Activated CD4-positive, alpha-beta T cell treated with anti-CD3 and anti-CD28 coated beads, Interleukin-2, amount 50 U/mL, for 48 hours (primary cell): ENCODE measurements at places on chromosomes 1 and 21.

DNA sequence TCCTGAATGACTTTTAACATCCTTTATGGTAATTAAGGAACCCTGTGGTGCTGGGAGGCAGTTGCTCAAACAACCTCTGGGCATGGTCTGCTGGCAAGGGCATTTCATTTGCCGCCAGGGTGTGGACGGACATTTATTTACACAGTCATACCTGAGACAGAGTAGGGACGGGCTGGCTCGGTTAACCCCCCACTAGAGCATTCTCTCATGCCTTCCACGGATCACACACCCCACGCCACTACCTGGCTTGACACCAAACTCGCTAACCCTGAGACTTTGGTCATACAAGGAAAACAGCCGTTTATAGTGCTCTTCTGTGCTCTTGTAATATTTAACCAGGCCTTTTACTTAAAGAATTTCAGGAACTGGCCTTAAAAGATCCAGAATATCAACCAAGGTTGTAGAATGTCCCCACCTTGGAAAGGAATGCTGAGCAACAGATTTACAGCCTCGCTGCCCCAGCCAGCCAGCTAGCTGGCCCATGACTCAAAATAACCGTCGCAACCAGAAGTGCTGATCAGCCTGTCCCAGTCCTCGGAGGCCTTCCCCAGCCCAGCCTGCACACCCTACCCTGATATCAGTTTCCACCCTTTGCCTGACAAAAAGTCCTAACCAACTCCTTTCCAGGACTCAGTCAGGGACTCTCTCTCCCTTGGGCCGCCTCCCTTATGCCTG, 6.5 kb upstream of the PDXK start:
- no peak for DNase-seq

- DNase-seq: no peak
Observed at GRCh38 chr21:21688889-21689288, 690.7 kb downstream of the NCAM2 start.

DNA sequence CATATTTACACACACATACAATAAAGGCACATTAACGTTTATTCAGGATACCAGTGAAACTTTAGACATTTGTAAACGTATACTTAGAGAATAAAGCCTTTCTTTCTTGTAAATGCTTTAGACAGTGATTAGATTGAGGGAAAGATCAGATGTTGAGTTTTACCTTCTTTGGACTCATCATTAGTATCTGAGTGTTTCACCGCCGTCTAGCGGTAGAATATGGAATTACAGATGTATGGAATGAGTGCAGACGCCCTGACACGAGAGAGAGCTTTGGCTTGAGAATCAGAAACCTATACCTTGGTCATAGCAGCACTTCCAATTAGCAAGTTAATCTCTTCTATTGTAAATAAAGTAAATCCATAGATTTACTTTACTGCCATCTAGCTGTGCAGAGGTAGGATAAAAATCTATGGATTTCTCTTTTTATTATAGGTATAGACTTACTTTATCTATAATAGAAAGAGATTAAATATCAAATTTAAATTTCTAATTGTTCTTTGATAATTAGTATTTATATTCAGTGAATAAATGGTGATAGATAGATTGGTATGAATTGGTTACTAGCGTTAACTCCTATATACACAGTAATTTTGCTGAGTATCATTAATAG, 12.6 kb downstream of the FLG2 start:
- peak; percentile 8 for DNase-seq

DNA sequence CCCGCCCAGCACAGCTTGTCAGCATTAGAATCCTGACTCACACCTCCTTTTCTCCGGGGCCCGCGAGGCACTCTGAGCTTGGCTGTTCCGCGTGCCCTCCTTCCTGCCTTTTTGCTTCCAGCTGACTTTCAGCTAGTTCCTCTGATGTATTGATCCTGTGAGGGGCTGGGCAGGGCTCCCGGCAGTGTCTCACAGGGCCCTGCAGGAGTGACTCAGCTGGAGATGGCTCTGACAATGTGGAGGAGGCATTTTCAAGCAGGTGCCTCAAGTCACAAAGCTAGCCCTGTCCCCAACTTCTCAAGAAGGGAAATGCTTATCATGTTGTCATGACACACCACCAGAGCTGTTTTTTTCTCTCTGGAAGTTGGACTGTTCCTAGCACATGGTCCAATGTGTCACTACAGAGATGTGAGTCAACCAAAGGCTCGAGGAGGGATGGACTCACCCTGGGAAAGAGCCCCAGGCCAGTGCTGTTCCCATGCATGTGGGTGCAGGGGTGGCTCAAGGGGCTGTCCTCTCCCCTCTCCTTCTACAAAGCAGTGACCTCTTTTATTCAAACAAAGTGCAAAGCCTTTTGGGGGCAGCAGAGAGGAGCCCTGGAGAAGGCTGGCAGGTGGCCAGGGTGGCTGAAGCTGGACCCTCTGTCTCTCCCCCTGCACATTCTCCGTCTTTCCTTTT, 30.6 kb downstream of the SYT6 start:
- DNase-seq: no peak

- peak; percentile 54 for DNase-seq
Observed at GRCh38 chr1:234488054-234489006, 9.4 kb upstream of the TARBP1 start.

GRCh38 chr1:199861020-199861795, 166.3 kb upstream of the NR5A2 start:
- no peak for DNase-seq

DNA sequence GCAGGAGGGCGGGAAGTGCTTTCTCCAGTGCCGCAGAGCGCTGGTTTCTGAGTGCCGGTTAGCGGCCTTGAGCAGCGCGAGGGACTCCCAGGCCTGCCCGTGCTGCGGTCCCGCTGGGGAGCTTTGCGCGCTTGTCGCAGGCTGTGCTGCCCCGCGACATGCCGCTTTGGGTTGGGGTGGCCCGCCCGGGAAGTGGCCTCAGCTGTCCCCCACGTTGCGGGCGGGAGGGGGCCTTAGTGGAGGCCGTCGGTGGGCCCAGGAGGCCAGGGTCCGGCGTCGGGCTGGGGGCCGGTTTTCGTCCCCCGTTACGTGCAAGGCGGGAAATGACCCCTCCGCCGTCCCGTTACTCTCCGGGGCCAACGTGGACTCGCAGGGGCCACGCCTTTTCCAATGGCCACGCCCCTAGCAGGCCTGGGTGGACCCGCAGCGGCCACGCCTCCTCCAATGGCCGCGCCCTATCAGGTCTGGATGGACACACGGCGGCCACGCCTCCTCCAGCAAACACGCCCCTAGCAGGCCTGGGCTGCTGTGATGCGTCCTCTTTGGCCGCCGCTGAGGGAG, 977 bp upstream of the C1orf174 start:
- peak; percentile 95 for DNase-seq

GRCh38 chr21:39048064-39048463, 135.2 kb downstream of the PSMG1 start:
- no peak for DNase-seq

DNA sequence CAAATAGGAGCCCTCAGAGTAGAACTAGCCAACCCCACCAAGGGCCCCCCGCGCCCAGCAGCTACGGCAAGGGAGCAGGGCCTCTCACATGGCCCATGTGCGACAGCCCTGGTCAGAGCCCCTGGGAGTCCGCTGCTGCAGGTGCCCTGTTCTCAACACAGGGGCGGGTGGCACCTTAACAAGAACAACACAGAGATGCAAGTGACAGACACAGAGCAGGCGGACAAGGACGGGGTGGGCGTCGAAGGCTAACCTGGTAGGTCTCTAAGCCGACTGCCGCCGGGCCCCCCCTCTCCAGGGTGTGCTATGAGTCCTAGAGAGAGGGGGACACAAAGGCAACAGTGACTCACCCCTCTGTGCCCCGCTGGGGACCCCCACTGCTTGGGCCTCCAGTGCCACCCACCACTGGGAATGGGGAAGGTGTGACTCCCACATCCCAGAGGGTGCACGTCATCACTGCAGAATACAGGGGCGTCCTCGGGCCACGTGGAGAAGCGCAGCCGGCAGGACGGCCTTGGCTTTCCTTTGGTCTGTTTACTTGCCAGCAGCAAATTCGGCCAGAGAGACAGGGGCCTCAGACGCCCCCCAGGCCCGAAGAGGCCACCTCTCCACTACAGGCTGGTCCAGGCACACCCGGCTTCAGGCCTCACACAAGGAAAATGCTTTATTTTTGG, 44.8 kb downstream of the PRDM15 start:
- DNase-seq: no peak

GRCh38 chr1:186315570-186315969, 59.5 kb downstream of the TPR start:
- no peak for DNase-seq

DNA sequence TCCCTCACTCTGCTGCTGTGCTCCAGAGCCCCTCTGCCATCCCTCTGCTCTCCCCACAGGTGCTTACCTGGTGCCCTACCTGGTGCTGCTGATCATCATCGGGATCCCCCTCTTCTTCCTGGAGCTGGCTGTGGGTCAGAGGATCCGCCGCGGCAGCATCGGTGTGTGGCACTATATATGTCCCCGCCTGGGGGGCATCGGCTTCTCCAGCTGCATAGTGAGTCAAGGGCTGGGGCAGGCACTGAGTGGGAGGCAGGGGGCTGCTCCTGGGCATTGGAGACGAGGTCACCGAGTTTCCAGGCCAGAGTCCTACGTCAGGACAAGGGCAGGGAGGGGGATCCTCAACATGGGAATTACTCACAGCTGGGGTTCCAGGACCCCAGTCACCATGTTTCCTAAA, 21.7 kb downstream of the SLC6A17 start:
- DNase-seq: no peak

- DNase-seq: no peak
Observed at GRCh38 chr1:211811848-211812247, 18.7 kb downstream of the LPGAT1 start.

- DNase-seq: no peak
Observed at GRCh38 chr1:54476530-54477109, 70.4 kb upstream of the SSBP3 start.

DNA sequence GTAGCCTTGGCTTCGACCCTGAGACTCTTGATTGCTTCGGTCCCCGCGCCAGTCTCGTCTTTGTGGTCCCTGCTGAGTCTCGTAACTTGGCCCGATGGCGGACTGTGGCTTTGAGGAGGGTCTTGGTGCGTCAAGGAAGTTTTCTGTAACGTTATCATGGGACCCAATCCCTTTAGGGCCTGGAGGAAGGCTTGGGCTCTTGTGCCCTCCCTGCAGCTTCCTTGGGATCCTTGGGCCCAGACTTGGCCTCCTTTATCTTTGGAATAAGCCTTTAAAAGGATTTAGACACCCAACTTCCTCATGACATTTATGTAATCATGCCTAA, 371 bp downstream of the ZMPSTE24 start:
- no peak for DNase-seq

- no peak for DNase-seq
Observed at GRCh38 chr1:186678155-186678554, 2.1 kb downstream of the PTGS2 start.

- peak; percentile 54 for DNase-seq
Observed at GRCh38 chr1:152461544-152461943, 47.5 kb upstream of the CRNN start.

GRCh38 chr1:96075704-96076455, 645.7 kb upstream of the PTBP2 start:
- no peak for DNase-seq

GRCh38 chr1:58396150-58396549, 150.4 kb downstream of the OMA1 start:
- no peak for DNase-seq

- no peak for DNase-seq
Observed at GRCh38 chr1:86461482-86461881, 7.2 kb upstream of the CLCA1 start.

DNA sequence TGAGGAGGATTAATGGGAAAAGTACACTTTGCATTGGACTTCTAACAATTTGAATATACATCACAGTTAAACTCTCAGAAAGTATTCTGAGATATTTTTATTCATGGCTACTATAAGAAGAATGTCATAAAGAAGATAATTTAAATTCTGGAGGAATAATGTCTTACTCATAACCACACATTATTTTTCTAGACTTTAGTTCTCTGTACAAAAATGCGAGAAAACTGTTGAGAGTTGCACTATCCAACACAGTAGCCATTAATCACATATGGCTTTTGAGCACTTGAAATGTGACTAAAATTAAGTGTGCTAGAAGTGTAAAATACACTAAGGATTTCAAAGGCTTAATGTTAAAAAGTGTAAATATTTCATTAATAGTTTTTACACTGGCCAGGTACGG, 53.8 kb downstream of the CRB1 start:
- DNase-seq: no peak

GRCh38 chr1:154726443-154726842, 118.5 kb upstream of the ADAR start:
- DNase-seq: no peak

DNA sequence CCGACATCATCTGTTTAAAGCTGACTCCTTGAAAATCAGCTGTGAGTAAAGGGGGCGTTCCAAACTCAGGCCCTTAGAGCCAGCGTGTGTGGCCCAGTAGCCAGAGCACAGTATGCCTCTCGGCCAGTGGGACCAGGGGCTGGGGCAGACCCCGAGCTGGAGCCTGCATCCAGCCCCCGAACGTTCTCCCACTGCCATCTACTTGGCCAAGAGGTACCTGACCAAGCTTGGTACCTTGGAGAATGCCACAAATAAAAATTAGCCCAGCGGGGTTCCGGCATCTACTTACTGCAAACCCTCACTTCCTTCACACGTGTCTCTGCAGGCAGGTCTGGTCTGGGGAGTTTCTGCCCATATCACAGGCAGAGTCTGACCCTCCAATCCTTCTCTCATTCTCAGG, 56.7 kb upstream of the COL6A2 start:
- DNase-seq: no peak

- no peak for DNase-seq
Observed at GRCh38 chr1:65412984-65413375, 7.5 kb upstream of the LEPR start.

- no peak for DNase-seq
Observed at GRCh38 chr21:27450216-27450615, 483.3 kb upstream of the ADAMTS5 start.

- no peak for DNase-seq
Observed at GRCh38 chr1:11525151-11525505, 46.2 kb downstream of the DISP3 start.

- no peak for DNase-seq
Observed at GRCh38 chr1:111629190-111629954, 9.8 kb downstream of the RAP1A start.

GRCh38 chr1:110630839-110631663, 24.9 kb upstream of the KCNA2 start:
- DNase-seq: peak; percentile 90

GRCh38 chr1:173337126-173337525, 130.0 kb upstream of the TNFSF4 start:
- DNase-seq: no peak

DNA sequence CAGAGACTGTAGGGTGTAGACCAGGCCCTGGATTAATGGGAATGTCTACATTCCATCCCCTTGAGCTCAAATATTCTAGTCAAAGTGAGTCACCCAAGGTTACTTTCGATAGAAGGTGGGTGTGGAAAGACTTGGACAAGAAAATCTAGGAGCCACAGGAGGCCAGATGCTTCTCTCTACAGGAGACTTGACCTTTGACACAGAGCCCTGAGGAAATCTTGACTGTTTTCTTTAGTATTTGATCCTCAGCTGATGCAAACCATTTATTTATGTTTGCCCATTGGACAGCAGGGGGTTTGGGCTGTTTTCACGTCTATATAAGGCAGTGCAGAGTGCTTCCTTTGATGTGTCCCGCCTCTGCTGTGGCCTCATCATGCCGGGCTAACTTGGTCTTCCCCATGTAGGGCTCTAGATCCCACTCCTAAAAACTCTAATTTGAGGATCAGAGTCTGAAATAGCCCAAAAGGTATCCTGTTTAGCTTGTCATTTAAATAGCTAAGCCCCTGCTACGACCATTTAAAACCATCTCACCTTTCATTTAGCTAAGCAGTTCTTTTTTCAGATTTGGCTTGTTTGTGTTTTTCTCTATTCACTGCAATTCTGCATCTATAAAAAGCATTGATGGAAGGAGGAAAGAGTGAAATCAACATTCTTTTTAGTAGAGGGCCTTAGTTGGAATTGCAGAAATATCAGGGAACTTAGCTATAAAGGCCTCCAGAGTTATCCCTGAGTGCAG, 15.5 kb upstream of the MAP3K7CL start:
- no peak for DNase-seq
